GM12878 (cell line): ENCODE measurements at places on chromosomes 13 and 19. TPM values are rescaled to one million over a fixed set of nuclear protein-coding genes. Genes with fewer than 3 reads are reported as not detected.
A peak's percentile ranks its signal among the peaks of the same experiment; 100 is the strongest.

GRCh38 chr13:77698201-77699058, 943 bp downstream of the SLAIN1 start:
- no peaks in the 10 kb centered on the region for H3K36me3 ChIP-seq
- no peak for DNase-seq
- H3K27me3 ChIP-seq, result no peaks in the 10 kb centered on the region
- H3K4me1 ChIP-seq, result peaks cover 13% of the 10 kb centered on the region; the same call in 1 of the 2 replicates
- H3K27ac ChIP-seq, result peak overlapping the region; percentile 38; the same call in 1 of the 2 replicates

The UBE2L5 gene
- total RNA-seq, result not detected in 2 replicates

- no peak overlapping the region for H3K4me3 ChIP-seq
- H3K27ac ChIP-seq, result no peak overlapping the region
- DNase-seq, result no peak
- H3K4me1 ChIP-seq, result peaks cover 31% of the 10 kb centered on the region
- H3K27me3 ChIP-seq, result no peaks in the 10 kb centered on the region
- H3K36me3 ChIP-seq, result no peaks in the 10 kb centered on the region
Observed at GRCh38 chr13:51557875-51558612, 26.2 kb upstream of the WDFY2 start.

DNA sequence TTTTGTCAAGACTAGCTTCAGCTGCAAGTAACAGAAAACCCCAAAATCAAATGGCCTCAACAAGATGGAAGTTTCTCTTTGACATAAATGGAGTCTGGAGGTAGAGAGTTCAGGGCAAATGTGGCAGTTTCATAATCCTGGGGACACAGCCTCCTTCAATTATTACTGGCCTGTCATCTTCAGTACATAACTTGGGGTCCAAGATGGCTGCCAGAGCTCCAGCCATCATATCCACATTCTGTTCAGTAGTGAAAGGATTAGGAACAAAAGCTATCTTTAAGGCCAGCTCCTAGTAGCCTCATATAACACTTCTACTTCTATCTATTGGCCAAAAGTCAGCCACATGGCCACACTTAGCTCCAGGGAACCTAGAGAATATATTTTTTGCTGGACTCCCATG, 15.0 kb upstream of the IGSF23 start:
- no peak for DNase-seq
- H3K27me3 ChIP-seq, result no peaks in the 10 kb centered on the region
- no peaks in the 10 kb centered on the region for H3K36me3 ChIP-seq
- no peak overlapping the region for H3K27ac ChIP-seq
- H3K4me1 ChIP-seq, result no peaks in the 10 kb centered on the region

- no peaks in the 10 kb centered on the region for H3K36me3 ChIP-seq
- H3K27me3 ChIP-seq, result no peaks in the 10 kb centered on the region
- no peak overlapping the region for H3K27ac ChIP-seq
- DNase-seq, result no peak
- no peak overlapping the region for H3K4me3 ChIP-seq
Observed at GRCh38 chr19:4524808-4525562, 6.7 kb upstream of the PLIN4 start.

The FCAR gene
- not detected in 2 replicates for total RNA-seq

- no peak overlapping the region for H3K4me3 ChIP-seq
- H3K27ac ChIP-seq, result no peak overlapping the region
- no peaks in the 10 kb centered on the region for H3K36me3 ChIP-seq
Observed at GRCh38 chr13:43388282-43389034, 365.1 kb downstream of the DNAJC15 start.

- DNase-seq, result no peak
- no peaks in the 10 kb centered on the region for H3K27me3 ChIP-seq
- H3K4me1 ChIP-seq, result peaks cover 12% of the 10 kb centered on the region
- H3K4me3 ChIP-seq, result no peak overlapping the region
Observed at GRCh38 chr19:4974880-4975469, 6.1 kb downstream of the KDM4B start.

DNA sequence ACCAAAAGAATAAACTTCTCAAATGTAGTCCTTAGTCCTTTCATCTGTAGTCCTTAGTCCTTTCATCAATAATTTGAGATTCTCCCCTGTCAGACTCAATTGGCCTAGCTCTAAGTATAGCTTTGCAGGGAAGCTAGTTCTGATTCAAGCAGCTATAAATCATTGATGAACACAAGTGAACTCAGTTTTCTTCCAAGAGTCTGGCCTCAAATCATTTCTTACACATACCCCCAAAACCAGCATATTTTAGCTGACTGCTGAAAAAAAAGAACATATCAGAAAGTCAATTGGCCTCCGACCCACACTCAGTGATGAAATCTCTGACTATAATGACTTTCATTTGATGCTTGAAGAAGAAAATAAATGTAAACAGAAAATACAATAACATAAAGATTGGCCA, 64.9 kb downstream of the TNFSF11 start:
- DNase-seq, result no peak
- no peak overlapping the region for H3K4me3 ChIP-seq
- no peaks in the 10 kb centered on the region for H3K36me3 ChIP-seq
- no peaks in the 10 kb centered on the region for H3K27me3 ChIP-seq

DNA sequence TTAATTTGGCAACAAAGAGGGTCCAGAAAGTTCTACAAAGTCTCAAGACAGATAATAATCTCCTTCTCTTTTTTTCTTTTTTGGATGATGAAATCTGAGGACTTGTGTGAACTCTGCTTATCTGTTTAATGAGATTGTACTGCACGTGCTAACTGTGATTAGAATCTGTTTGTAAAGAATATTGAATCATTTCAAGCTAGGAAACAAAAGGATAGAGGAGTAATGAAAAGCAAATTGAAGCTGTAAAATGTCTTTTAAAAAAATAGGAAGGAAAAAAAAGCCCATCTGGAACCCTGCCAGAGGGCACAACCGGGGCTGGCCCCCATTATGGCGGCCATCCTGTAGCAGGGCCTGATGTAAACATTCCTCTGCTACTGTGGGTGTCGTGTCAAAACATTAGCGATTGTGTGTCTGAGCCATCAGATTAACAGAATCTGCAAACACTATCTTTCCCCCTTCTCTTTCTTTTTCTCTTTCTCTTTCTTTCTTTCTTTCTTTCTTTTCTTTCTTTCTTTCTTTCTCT, 83.0 kb downstream of the FLT1 start:
- no peaks in the 10 kb centered on the region for H3K36me3 ChIP-seq
- H3K27me3 ChIP-seq, result no peaks in the 10 kb centered on the region
- DNase-seq, result no peak
- no peak overlapping the region for H3K27ac ChIP-seq

The ZNF491 gene
- 0.26 and 0.51 TPM in 2 replicates for total RNA-seq

DNA sequence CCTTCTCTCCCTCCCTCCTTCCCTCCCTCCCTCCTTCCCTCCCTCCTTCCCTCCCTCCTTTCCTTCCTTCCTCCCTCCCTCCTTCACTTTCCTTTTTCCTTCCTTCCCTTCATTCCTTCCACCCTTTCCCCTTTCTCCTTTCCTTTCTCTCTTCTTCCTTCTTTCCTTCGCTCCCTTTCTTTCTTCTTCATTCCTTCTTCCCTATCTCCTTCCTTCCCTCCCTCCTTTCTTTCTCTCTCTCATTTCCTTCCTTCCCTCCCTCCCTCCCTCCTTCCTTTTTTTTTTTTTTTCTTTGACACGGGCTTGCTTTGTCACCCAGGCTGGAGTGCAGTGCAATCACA, 105.5 kb downstream of the IER2 start:
- DNase-seq, result no peak
- no peak overlapping the region for H3K4me3 ChIP-seq
- H3K4me1 ChIP-seq, result peaks cover 4% of the 10 kb centered on the region
- H3K27me3 ChIP-seq, result no peaks in the 10 kb centered on the region

DNA sequence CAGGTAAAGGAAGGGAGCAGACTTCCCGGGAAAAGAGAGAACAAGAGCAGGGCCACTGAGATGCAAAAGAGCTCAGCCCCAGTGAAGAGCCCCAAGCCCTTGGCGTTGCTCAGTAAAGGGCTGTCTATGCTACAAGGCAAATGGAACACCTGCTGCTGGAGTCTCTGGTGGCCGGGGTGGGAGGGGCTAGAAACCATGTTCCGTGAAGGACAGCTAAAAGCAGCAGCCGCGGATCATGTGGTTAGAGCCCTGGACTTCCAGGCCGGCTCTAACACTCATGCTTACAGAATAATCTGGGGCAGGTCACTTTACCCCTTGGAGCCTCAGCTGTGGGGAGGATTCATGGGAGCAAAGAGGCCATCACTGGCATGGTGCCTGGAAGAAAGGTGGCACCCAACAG, 17.8 kb downstream of the POU2F2 start:
- no peaks in the 10 kb centered on the region for H3K27me3 ChIP-seq
- H3K36me3 ChIP-seq, result peaks cover 16% of the 10 kb centered on the region
- 0 out of 2 replicates have a peak overlapping the region, but pooled peaks have one; percentile 2 for H3K4me3 ChIP-seq
- peak overlapping the region; percentile 88 for H3K27ac ChIP-seq
